ENCODE measurements at places on chromosomes 2 and 18. TPM values are rescaled to one million over a fixed set of nuclear protein-coding genes. Genes with fewer than 3 reads are reported as not detected.

DNA sequence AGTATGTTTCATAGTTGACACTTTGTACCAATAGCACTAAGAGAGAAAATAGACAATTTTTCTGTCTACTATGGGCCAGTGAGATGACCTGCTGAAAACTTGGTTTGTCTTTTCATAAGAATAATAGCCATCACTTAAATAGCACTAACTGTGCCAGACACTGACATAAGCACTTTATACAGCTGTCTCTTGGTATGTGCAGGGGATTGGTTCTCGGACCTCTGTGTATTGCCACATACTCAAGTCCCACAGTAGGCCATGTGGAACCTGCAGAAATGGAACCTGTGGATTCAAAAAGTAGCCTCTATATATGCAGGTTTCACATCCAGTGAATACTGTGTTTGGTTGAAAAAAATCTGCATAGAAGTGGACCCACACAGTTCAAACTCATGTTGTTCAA is 126.7 kb downstream of the XRCC5 start:
- no peak for DNase-seq

DNA sequence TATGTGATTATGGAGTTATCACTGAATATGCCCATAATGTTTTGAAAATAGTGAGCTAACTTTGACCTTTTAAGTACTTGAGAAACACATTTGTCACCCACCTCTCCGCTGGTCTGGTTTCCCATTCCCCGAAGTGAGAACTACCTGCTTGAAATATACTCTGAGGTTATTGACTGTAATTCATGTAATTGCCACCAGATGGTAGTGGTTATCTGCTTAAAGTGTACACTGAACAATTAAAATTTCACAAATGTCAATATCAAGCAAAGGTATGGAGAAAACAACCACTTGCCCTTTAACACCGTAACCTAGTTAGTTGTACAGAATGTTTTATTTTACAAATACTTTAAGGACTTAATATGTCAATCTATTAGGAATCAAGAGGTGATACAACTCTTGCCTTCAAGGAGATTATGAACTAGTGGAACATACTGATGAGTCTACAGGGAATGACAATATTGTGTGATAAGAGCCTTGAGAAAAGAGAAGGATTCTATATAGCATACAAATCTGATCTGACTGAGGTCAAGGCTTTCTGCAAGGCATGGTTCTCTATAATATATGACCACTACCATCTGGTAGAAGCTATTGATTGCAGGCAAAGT is 316.8 kb upstream of the KCNH7 start:
- no peak for DNase-seq

Gene KCNG3
- total RNA-seq, result not detected

DNA sequence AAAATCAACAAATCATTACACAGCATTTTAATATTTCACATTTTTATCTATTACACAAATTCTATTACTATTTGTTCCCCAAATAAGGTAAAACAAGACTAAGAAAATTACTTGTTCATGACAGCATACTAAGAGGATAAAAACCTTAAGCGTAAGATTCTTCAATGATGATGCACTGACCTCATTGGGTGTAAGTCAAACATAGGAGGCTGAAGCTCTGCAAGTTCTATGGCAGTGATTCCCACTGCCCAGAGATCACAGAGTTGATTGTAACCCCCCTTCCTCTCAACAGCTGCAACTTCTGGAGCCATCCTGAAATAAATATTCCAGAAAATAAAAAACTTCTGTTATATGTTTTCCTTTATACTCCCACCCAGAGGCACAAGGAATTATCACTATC is 82.2 kb upstream of the CDKL4 start:
- DNase-seq, result no peak

- no peak for DNase-seq
Measured at GRCh38 chr2:31012406-31012805, 125.8 kb downstream of the GALNT14 start.

Gene LRP2
- 2.0 TPM for total RNA-seq

- DNase-seq, result no peak
Measured at GRCh38 chr18:39241534-39241933, 1675.9 kb upstream of the CELF4 start.

DNA sequence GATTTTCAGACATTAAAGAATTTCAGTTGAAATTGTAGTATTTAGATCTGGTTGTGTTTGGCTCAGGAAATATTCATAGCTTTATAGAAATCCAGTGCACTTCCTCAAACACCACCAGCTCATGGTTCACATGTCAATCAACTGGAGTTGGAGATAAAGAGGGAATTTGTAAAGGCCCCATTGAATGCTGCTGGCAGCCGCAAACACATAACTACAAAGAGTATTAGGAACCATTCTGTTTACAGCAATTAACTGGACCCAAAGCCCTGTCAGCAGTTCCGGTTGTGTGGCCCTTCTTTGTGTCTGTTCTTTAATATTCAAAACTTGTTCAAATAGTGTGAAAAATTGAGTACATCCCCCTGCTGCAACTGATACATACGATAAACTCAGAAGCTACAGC is 107.4 kb upstream of the LRRTM4 start:
- no peak for DNase-seq

DNA sequence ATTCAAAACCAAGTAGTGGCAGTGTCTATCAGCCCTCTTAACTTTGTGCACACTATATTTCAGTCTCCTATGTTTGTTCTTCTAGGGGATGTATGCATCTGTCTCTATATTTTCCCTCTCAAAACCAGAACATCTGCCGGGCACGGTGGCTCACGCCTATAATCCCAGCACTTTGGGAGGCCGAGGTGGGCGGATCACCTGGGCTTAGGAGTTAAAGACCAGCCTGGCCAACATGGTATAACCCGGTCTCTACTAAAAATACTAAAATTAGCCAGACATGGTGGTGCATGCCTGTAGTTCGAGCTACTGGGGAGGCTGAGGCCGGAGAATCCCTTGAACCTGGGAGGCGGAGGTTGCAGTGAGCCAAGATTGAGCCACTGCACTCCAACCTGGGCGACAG is 9.9 kb upstream of the GAREM2 start:
- DNase-seq, result no peak

- no peak for DNase-seq
Measured at GRCh38 chr2:18411626-18412025, 148.8 kb downstream of the RDH14 start.

DNA sequence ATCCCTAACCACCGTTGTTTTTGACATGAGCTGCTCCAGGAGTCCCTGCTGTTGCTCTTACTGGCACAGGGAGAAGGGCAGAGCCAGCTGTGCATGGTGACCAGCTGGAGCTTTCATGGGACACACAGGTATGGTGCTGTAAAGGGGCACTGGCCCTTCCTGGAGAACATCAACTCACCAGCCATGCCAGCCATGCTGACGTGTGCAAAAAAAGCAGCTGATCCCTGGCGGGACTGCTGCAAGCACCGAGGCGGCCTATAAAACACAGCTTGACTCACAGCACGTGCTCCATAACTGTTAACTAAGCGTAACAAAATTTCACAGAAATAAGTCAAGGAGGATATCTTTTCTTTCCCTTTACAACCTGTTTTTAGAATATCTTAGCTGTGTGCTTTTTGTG is 165.1 kb downstream of the TMEM163 start:
- no peak for DNase-seq

GRCh38 chr2:23695214-23695889 is 231.6 kb downstream of the ATAD2B start:
- peak; percentile 14 for DNase-seq

DNA sequence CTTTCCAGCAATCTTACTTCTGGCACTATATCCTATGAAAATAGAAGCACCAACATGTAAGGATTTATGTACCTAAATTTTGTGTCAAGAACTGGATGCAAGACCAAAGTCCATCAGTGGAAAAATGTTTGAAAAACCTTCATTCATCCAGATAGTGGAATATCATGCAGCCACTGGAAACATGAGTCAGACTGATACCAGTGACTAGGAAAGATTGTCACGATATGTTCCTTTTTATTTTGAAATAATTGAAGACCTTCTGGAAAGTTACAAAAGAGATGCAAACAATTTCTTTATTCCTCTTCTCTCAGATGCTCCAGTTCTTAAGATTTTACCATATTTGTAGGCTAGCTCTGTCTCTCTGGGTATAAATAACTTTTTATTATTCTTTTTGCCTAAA is 40.5 kb upstream of the IL1R2 start:
- DNase-seq, result no peak

DNA sequence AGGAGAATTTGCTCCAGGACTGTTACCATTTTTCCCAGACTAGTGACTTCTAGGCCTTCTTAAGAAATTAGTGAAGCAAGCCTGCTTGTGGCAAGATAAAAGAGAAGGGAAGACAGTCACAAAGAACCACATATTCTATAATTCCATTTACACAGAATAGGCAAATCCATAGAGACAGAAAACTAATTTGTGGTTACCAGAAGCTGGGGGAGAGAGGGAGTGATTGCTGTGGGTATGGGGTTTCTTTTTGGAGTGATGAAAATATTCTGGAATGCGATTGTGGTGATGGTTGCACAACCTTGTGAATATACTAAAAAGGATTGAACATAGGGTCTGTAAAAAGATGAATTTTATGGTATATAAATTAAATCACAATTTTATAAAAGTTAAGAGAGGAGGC is 37.5 kb upstream of the SIX2 start:
- no peak for DNase-seq

- DNase-seq, result no peak
Measured at GRCh38 chr2:111986116-111986900, 68.8 kb upstream of the TMEM87B start.

Gene TFCP2L1
- total RNA-seq, result 0.17 TPM

Gene C2orf92
- total RNA-seq, result 2.3 TPM
